ENCODE measurements at places on chromosomes 13 and 19. TPM values are rescaled to one million over a fixed set of nuclear protein-coding genes. Genes with fewer than 3 reads are reported as not detected.
A peak's percentile ranks its signal among the peaks of the same experiment; 100 is the strongest.

FLT1 gene
- total RNA-seq, result 53.2 TPM

- no peaks in the 10 kb centered on the region for H3K27me3 ChIP-seq
These were observed 218.3 kb upstream of the MAB21L1 start for GRCh38 chr13:35694549-35695447.

GRCh38 chr13:42398533-42398932, 126.6 kb downstream of the AKAP11 start:
- no peaks in the 10 kb centered on the region for H3K36me3 ChIP-seq
- H3K4me1 ChIP-seq, result no peaks in the 10 kb centered on the region
- no peak for DNase-seq

DKKL1 gene
- not detected for total RNA-seq

DNA sequence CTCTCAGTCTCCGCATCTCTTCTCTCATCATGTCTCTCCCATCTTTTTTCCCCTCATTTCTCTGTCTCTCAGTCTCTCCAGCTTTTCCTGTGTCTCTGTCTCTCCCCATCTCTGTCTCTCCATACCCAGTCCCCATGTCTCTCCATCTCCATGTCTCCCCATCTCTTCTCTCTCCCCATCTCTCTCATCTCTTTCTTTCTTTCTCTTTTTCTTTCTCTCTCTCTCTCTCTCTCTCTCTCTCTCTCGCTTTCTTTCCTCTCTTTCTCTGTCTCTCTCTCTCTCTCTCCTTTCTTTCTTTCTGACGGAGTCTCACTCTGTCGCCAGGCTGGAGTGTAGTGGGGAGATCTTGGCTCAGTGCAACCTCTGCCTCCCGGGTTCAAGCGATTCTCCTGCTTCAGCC, 12.6 kb upstream of the NFIX start:
- H3K36me3 ChIP-seq, result no peaks in the 10 kb centered on the region
- DNase-seq, result no peak
- no peak overlapping the region for H3K4me3 ChIP-seq
- H3K27me3 ChIP-seq, result no peaks in the 10 kb centered on the region
- H3K27ac ChIP-seq, result no peak overlapping the region

KCTD15 gene
- total RNA-seq, result 56.2 TPM

KCNC3 gene
- total RNA-seq, result 2.4 TPM

- no peak overlapping the region for H3K4me3 ChIP-seq
- no peak overlapping the region for H3K27ac ChIP-seq
- H3K27me3 ChIP-seq, result no peaks in the 10 kb centered on the region
- H3K4me1 ChIP-seq, result peaks cover 17% of the 10 kb centered on the region
These were observed 10.4 kb upstream of the ASF1B start for GRCh38 chr19:14146789-14147216.

ZNF177 gene
- total RNA-seq, result not detected

KIR3DL1 gene
- not detected for total RNA-seq

DNA sequence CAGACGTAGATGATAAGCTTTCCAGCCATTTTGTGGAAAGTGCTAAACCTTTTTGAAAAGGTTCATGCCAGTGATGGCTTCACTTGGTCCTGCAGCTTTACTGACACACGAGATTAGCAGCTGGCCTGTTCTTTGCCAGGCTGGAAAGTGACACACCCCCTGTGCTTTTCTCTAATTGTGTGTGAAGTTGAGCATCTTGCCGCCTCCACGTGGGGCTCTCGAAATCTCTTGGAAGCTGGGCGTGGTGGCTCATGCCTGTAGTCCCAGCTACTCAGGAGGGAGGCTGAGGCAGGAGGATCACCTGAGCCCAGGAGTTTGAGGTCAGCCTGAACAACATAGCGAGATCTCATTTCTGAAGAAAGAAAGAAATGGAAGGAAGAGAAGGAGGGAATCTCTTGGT, 25.3 kb upstream of the EHD2 start:
- DNase-seq, result no peak
- H3K4me3 ChIP-seq, result no peak overlapping the region
- H3K36me3 ChIP-seq, result no peaks in the 10 kb centered on the region
- no peaks in the 10 kb centered on the region for H3K4me1 ChIP-seq
- no peak overlapping the region for H3K27ac ChIP-seq
- no peaks in the 10 kb centered on the region for H3K27me3 ChIP-seq

GRCh38 chr13:35791184-35791851, 314.8 kb upstream of the MAB21L1 start:
- H3K36me3 ChIP-seq, result no peaks in the 10 kb centered on the region
- DNase-seq, result no peak
- H3K27ac ChIP-seq, result no peak overlapping the region
- H3K27me3 ChIP-seq, result no peaks in the 10 kb centered on the region
- no peak overlapping the region for H3K4me3 ChIP-seq

- no peaks in the 10 kb centered on the region for H3K27me3 ChIP-seq
- H3K4me3 ChIP-seq, result no peak overlapping the region
- H3K27ac ChIP-seq, result no peak overlapping the region
These were observed 10.8 kb downstream of the LSM4 start for GRCh38 chr19:18312092-18312534.

PLIN3 gene
- total RNA-seq, result 18.7 TPM

DNA sequence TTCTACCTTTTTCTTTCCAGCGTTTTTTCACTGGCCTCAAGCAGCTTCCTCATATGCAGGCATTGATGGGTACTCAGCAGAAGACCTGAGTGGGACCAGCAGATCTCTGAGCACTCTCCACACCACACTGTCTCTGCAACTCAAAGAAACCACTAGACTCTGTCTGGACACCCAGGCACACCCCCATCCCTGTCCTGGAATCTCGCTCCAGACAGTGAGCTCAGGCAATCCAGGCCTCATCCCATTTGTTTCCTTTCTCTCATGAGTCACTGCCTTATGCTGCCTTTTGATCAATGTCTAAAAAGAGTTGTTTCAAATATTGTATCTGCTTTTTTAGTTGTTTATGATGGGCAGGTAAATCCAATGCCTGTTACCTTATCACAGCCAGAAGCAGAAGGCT, 19.7 kb upstream of the POP4 start:
- H3K27ac ChIP-seq, result no peak overlapping the region
- no peaks in the 10 kb centered on the region for H3K36me3 ChIP-seq
- H3K4me1 ChIP-seq, result no peaks in the 10 kb centered on the region
- DNase-seq, result no peak

GRCh38 chr13:100339411-100339940, 249.1 kb downstream of the GGACT start:
- no peaks in the 10 kb centered on the region for H3K4me1 ChIP-seq
- no peak overlapping the region for H3K4me3 ChIP-seq
- DNase-seq, result no peak
- no peak overlapping the region for H3K27ac ChIP-seq
- no peaks in the 10 kb centered on the region for H3K36me3 ChIP-seq

DNA sequence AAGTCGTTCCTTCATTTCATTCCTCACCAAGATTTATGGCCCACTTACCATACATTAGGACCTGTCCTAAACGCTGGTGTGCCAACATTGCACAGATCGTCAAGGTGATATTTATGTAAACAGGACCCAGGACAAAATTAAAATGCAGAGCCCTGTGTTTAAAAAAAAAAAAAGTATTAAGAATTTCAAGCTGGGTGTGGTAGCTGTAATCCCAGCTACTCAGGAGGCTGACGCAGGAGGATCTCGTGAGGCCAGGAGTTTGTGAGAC, 6.5 kb upstream of the ZNF444 start:
- H3K36me3 ChIP-seq, result no peaks in the 10 kb centered on the region
- no peaks in the 10 kb centered on the region for H3K27me3 ChIP-seq
- no peak overlapping the region for H3K27ac ChIP-seq
- H3K4me3 ChIP-seq, result no peak overlapping the region

PEAK3 gene
- total RNA-seq, result 0.40 TPM

GATAD2A gene
- total RNA-seq, result 16.5 TPM

- H3K4me3 ChIP-seq, result no peak overlapping the region
- no peak for DNase-seq
- no peaks in the 10 kb centered on the region for H3K27me3 ChIP-seq
- H3K36me3 ChIP-seq, result no peaks in the 10 kb centered on the region
These were observed 65.1 kb downstream of the FLT1 start for GRCh38 chr13:28429685-28430290.

C19orf44 gene
- 0.26 TPM for total RNA-seq

DNA sequence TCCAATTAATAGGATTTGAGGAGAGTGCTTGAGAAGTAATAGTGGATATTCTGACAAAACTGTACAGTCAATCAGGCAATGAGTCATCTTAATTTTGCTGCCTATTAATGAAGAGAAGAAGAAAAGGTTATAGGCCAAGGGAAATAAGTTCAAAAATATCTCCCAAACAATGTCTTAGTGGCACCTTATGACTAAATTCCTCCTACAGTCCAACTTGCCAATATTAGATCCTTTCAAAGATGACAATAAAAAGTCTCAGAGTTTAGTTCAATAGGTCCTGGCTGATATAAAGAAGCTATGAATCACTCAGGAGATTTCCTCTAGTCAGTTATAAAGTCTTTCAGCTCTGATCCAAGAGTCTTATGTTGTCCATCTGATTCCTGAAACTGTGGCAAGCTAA, 27.9 kb downstream of the UGGT2 start:
- H3K4me3 ChIP-seq, result no peak overlapping the region
- H3K36me3 ChIP-seq, result no peaks in the 10 kb centered on the region
- no peaks in the 10 kb centered on the region for H3K4me1 ChIP-seq
- H3K27me3 ChIP-seq, result no peaks in the 10 kb centered on the region
- no peak overlapping the region for H3K27ac ChIP-seq

- no peak overlapping the region for H3K4me3 ChIP-seq
- DNase-seq, result no peak
These were observed 205.0 kb upstream of the RFC3 start for GRCh38 chr13:33612641-33613638.

- no peaks in the 10 kb centered on the region for H3K36me3 ChIP-seq
- no peak overlapping the region for H3K27ac ChIP-seq
- H3K4me1 ChIP-seq, result no peaks in the 10 kb centered on the region
- DNase-seq, result peak; percentile 44
- no peak overlapping the region for H3K4me3 ChIP-seq
These were observed 42.0 kb downstream of the DCLK1 start for GRCh38 chr13:36089130-36089647.

DNA sequence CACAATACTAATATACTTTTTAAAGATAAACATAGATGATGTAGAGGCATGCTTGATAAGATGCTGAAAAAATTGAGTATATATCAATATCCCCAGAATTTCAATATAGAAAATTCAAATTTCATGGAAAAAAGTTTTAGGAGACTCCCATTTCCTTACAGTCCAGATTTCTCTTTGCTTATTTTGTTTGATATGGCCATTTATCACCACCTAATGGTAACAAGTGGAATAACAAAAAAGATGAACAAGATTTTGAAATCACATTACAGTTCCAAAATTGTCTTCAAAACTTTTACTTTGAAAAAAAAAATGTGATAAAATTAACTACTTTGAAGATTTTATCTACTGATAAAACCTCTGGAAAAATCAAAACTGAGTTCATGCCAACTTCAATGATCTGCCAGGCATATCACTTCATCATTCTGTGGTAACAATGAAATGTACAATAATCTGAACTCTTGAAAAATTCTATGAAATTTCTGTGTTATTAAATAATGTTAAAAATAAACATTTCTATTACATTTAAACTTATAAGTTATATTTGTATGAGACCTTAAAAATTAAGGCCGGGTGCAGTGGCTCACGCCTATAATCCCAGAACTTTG, 17.5 kb downstream of the MIPEP start:
- no peak overlapping the region for H3K27ac ChIP-seq
- H3K4me3 ChIP-seq, result no peak overlapping the region
- H3K4me1 ChIP-seq, result no peaks in the 10 kb centered on the region

- peaks cover 13% of the 10 kb centered on the region for H3K4me1 ChIP-seq
- H3K4me3 ChIP-seq, result no peak overlapping the region
- no peak overlapping the region for H3K27ac ChIP-seq
- no peaks in the 10 kb centered on the region for H3K27me3 ChIP-seq
These were observed 3.2 kb downstream of the LMNB2 start for GRCh38 chr19:2453431-2454025.

GRCh38 chr13:52164989-52165388, 5.6 kb upstream of the NEK3 start:
- H3K27me3 ChIP-seq, result no peaks in the 10 kb centered on the region
- no peak for DNase-seq
- H3K4me1 ChIP-seq, result no peaks in the 10 kb centered on the region
- no peak overlapping the region for H3K27ac ChIP-seq
- H3K36me3 ChIP-seq, result no peaks in the 10 kb centered on the region
- H3K4me3 ChIP-seq, result no peak overlapping the region

SYNGR4 gene
- total RNA-seq, result not detected

DNA sequence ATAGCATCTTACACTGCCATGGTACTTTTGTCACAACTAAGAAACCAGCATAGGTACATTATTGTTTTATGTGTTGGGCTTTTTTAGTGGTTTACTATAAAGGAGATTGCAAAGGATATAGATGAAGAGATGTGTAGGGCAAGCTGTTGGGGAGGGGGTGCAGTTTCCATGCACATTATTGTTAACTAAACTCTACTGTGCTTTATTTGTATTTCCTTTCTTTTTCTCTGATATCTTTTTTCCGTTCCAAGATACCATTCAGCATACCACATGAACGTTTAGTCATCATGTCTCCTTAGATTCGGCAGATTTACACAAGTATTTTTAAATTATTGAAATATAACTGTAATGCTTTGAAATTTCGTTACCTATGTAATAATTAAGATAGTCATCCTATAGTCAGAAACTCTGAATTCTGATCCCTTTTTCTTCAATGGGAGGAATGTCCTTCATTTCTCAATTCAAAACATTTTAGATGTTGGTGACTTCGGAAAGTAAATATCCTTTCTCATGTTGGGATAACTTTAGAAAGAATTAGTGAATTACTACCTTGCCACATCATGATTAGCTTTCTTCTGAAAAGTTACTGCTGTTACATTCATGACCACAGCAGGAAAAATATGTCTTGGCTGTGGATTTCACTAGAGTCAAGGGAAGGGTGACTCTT, 82.8 kb downstream of the FRY start:
- H3K4me1 ChIP-seq, result no peaks in the 10 kb centered on the region
- H3K27ac ChIP-seq, result peak overlapping the region; percentile 9
- no peaks in the 10 kb centered on the region for H3K36me3 ChIP-seq
- no peak for DNase-seq

DNA sequence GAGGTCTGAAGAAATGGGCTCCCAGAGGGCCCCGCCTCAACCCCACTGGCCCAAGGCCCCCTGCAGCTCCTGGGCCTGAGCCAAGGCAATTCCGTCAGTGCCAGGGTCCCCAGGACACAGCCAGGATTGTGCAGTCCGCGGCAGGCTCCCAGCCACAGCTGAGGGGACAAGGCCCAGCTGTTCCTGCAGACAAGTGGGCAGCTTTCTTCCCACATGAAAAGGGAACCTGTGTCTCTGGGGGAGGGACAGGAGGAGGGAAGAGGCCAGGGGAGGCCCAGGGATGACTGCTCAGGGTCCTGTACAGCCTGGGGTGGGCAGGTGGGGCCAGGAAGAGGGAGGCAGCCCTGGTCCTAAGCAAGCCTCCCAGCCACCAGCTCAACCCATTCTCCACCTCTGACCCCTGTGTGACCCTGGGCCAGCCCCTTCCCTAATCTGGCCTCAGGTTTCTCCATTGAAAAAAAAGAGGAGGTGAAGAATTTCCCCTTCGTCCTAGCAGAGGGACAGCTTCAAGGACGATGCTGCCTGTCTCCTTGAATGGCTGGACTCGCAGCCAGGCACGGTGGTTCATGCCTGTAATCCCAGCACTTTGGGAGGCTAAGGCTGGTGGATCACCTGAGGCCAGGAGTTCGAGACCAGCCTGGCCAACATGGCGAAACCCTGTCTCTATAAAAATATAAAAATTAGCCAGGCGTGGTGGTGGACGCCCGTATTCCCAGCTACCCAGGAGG, 20.5 kb upstream of the VSTM2B start:
- no peak overlapping the region for H3K4me3 ChIP-seq
- no peaks in the 10 kb centered on the region for H3K36me3 ChIP-seq
- DNase-seq, result no peak
- no peak overlapping the region for H3K27ac ChIP-seq

TMEM238 gene
- 0.83 TPM for total RNA-seq

GRCh38 chr13:77674852-77675251, 22.6 kb upstream of the SLAIN1 start:
- no peaks in the 10 kb centered on the region for H3K27me3 ChIP-seq
- H3K4me3 ChIP-seq, result no peak overlapping the region
- H3K4me1 ChIP-seq, result no peaks in the 10 kb centered on the region
- no peaks in the 10 kb centered on the region for H3K36me3 ChIP-seq

U2AF2 gene
- 10.0 TPM for total RNA-seq

CGB8 gene
- not detected for total RNA-seq

NTF4 gene
- total RNA-seq, result 0.64 TPM
